ENCODE measurements at places on chromosomes 11 and 22.

DNA sequence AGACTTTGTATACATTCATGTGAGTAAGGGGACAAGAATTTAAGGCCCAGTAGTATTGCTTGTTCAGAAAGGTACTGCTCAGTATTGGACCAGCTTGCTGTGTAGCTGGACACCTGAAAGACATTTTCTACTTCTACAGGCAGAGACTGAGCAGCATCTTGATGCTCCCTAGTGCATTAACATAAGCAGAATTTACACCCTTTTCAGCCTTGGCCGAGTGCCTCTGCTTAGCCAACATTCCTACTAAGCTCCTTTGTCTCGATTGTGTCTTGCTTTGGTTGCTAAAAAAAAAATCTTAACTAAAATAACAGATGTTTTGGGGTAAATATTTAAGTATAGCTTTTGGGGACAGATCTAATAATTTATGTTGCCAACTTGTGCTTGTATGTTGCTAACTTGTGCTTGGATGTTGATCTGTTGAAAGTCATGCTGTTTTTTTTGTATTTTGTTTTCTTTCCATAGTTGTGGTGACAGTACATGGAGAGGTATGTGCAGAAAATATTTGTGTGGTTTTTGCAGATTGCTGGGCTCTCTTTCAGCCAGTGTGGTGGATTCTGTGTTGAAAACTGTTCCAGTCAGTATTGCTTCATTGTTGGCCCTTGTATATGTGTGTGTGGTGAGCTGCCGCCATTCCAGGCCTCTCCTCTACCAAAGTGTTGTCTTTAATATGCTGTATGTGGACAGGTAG, 3.7 kb downstream of the PTS start:
- no peak overlapping the region for H3K27ac ChIP-seq
- no peak for DNase-seq
- no peak overlapping the region for H3K4me3 ChIP-seq
- H3K4me1 ChIP-seq = no peaks in the 10 kb centered on the region
- no peaks in the 10 kb centered on the region for H3K36me3 ChIP-seq

- no peak for DNase-seq
- H3K27ac ChIP-seq = no peak overlapping the region
- H3K27me3 ChIP-seq = no peaks in the 10 kb centered on the region
- H3K4me1 ChIP-seq = peaks cover 3% of the 10 kb centered on the region
- no peak overlapping the region for H3K4me3 ChIP-seq
These were observed 8.3 kb upstream of the MIEF1 start for GRCh38 chr22:39493759-39494158.

DNA sequence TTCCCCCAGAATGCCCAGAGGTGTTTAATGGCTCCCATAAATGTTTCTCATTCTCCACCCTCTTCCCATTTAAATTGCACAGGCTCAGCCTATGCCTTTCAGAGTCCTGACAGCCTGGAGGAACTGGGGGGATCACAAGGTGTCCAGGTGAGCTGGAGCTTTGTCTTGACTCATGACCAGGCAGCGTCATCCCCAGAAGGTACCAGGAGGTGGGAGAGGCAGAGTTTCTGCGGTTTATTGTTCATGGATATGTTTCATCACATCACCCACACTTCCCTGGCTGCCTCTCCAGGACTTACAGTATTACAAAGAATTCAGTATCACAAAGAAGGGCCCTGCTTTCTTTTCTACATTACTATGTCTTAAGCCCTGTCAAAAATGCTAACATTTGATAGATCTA, 103.2 kb upstream of the GALNT18 start:
- H3K36me3 ChIP-seq = no peaks in the 10 kb centered on the region
- no peak for DNase-seq
- H3K27me3 ChIP-seq = no peaks in the 10 kb centered on the region
- H3K4me3 ChIP-seq = no peak overlapping the region
- no peak overlapping the region for H3K27ac ChIP-seq

DNA sequence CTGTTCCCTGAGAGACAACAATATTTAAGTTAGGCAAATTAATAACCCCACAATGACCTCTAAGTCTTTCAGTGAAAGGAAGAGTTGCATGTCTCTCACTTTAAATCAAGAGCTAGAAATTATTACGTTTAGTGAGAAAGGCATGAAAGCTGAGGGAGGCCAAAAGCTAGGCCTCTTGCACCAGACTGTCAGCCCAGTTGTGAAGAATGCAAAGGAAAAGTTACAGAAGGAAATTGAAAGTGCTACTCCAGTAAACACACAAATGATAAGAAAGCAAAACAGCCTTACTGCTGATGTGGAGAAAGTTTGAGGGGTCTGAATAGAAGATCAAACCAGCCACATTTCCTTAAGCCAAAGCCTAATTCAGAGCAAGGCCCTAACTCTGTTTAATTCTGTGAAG, 45.0 kb downstream of the BBOX1 start:
- DNase-seq = no peak
- no peak overlapping the region for H3K27ac ChIP-seq
- H3K27me3 ChIP-seq = no peaks in the 10 kb centered on the region
- no peaks in the 10 kb centered on the region for H3K4me1 ChIP-seq
